ENCODE measurements at places on chromosomes 1 and 21. TPM values are rescaled to one million over a fixed set of nuclear protein-coding genes. Genes with fewer than 3 reads are reported as not detected.

The SLC22A15 gene
- 4.5 TPM for total RNA-seq

The CD160 gene
- not detected for total RNA-seq

The CAMK1G gene
- not detected for total RNA-seq

The SVBP gene
- 36.5 TPM for total RNA-seq

The CLCNKA gene
- total RNA-seq, result not detected

The PAQR7 gene
- 11.6 TPM for total RNA-seq

DNA sequence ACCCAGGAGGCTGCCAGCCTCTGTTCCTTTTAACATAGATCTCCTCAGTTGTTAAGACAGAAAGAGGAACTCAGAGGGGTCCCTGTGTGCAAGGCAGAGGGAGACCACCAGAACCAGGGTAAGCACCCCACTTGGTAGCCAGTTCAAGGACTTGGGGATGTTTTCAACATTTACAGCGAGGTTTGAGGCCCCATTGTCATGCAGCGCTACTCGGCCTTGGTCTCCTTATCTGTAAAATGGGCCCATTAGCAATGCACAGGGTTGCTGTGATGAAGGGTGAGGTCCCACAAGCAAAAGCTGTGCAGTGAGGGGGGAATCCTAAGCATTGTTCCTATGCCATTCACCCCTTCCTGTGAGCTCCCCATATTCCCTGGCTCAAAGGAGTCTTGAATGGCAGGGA is 4.2 kb downstream of the SIM2 start:
- peaks cover 5% of the 10 kb centered on the region for H3K36me3 ChIP-seq
- peaks cover 70% of the 10 kb centered on the region for H3K27me3 ChIP-seq
- no peak for DNase-seq
- no peak overlapping the region for H3K4me3 ChIP-seq
- peaks cover 43% of the 10 kb centered on the region for H3K4me1 ChIP-seq
- H3K27ac ChIP-seq, result no peak overlapping the region

DNA sequence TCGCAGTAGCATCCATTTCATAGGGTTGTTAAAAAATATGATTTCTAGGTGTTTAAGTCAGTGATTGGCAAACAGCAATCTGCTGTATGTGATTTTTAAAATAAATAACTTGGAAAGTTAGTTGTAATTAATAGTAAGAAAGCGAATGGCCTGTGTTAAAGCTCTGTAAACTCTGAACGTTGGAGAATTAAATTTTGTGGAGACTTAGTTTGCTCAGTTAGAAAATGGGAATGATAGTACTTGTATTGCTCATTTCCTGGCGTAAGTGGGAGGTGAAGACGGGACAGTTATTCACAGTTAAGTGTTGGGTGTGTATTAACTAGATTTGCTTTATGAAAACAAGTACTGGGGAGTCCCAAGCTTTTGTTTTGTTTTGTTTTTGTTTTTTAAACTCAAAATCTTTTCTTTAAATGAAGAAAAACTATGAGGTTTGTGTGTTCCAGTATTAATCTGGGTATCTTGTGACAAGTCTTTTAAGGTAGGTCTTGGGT is 995 bp downstream of the CACYBP start:
- H3K36me3 ChIP-seq, result peaks cover 4% of the 10 kb centered on the region
- no peak overlapping the region for H3K4me3 ChIP-seq
- no peaks in the 10 kb centered on the region for H3K27me3 ChIP-seq

GRCh38 chr1:167524651-167525050 is 6.3 kb upstream of the CD247 start:
- peaks cover 67% of the 10 kb centered on the region for H3K27me3 ChIP-seq
- peak; percentile 25 for DNase-seq
- H3K4me1 ChIP-seq, result no peaks in the 10 kb centered on the region
- H3K36me3 ChIP-seq, result no peaks in the 10 kb centered on the region

- no peak for DNase-seq
- H3K36me3 ChIP-seq, result no peaks in the 10 kb centered on the region
- H3K4me1 ChIP-seq, result no peaks in the 10 kb centered on the region
- H3K4me3 ChIP-seq, result no peak overlapping the region
- no peak overlapping the region for H3K27ac ChIP-seq
- no peaks in the 10 kb centered on the region for H3K27me3 ChIP-seq
Measured at GRCh38 chr21:30842990-30843389, 13.4 kb upstream of the KRTAP7-1 start.

GRCh38 chr1:234589854-234590620 is 19.9 kb downstream of the IRF2BP2 start:
- H3K4me1 ChIP-seq, result peaks cover 31% of the 10 kb centered on the region
- H3K4me3 ChIP-seq, result no peak overlapping the region
- no peaks in the 10 kb centered on the region for H3K27me3 ChIP-seq

GRCh38 chr1:172343240-172344160 is 77.0 kb upstream of the C1orf105 start:
- no peaks in the 10 kb centered on the region for H3K27me3 ChIP-seq
- H3K36me3 ChIP-seq, result peaks cover 7% of the 10 kb centered on the region
- DNase-seq, result no peak
- H3K4me3 ChIP-seq, result peak overlapping the region; percentile 58
- peaks cover 64% of the 10 kb centered on the region for H3K4me1 ChIP-seq

DNA sequence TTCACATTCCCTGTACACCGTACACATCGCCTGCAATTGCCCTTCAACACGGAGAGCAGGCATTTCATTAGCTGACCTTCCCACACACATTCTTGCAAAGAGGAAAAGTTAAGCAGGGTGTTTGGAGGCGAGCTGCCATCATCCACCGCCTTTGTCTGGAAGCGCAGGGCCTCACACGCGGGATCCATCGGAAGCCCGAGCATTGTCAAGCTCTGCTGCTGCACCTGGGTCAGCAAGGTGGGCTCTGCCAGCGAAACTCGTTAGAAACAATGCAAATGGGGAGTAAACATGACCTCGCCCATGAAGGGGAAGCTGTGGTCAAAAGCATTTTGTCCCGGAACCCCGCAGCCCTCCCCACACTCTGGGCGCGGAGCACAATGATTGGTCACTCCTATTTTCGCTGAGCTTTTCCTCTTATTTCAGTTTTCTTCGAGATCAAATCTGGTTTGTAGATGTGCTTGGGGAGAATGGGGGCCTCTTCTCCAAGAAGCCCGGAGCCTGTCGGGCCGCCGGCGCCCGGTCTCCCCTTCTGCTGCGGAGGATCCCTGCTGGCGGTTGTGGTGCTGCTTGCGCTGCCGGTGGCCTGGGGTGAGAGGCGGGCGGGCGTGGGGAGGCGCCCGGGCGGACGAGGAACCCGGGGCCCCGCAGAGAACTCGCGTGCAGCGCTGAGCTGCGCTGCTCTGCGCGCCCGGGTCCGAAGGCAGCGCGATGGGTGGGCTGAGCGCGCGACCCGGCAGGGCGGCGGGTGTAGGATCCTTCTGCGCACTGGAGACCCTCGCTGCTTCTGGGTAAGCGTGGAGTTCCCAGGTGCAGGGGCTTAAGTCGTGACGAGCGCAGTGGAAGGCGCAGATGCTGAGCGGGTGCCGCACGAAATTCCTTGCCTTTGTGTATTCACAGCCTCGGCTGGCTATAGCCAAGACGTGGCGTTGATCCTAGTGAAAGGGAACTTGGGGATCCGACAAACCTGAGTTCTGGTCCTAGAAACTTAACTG is at the start of gene CR1:
TSS of gene CR1 (plus strand) at position 357 of the 992 bp plus-strand sequence. CDS start at position 468, 111 bp downstream.
- no peak for DNase-seq
- peaks cover 4% of the 10 kb centered on the region for H3K4me1 ChIP-seq
- H3K4me3 ChIP-seq, result peak within 1 kb of the TSS; percentile 54
- peaks cover 31% of the 10 kb centered on the region for H3K27me3 ChIP-seq

- peaks cover 25% of the 10 kb centered on the region for H3K4me1 ChIP-seq
- peaks cover 8% of the 10 kb centered on the region for H3K36me3 ChIP-seq
- DNase-seq, result peak; percentile 51
- no peaks in the 10 kb centered on the region for H3K27me3 ChIP-seq
Measured at GRCh38 chr1:7402548-7402850, 368.6 kb upstream of the VAMP3 start.

GRCh38 chr1:116919802-116920201 is 10.1 kb downstream of the PTGFRN start:
- no peak overlapping the region for H3K4me3 ChIP-seq
- H3K27ac ChIP-seq, result no peak overlapping the region
- H3K36me3 ChIP-seq, result no peaks in the 10 kb centered on the region
- peaks cover 4% of the 10 kb centered on the region for H3K4me1 ChIP-seq
- no peaks in the 10 kb centered on the region for H3K27me3 ChIP-seq
- DNase-seq, result no peak

DNA sequence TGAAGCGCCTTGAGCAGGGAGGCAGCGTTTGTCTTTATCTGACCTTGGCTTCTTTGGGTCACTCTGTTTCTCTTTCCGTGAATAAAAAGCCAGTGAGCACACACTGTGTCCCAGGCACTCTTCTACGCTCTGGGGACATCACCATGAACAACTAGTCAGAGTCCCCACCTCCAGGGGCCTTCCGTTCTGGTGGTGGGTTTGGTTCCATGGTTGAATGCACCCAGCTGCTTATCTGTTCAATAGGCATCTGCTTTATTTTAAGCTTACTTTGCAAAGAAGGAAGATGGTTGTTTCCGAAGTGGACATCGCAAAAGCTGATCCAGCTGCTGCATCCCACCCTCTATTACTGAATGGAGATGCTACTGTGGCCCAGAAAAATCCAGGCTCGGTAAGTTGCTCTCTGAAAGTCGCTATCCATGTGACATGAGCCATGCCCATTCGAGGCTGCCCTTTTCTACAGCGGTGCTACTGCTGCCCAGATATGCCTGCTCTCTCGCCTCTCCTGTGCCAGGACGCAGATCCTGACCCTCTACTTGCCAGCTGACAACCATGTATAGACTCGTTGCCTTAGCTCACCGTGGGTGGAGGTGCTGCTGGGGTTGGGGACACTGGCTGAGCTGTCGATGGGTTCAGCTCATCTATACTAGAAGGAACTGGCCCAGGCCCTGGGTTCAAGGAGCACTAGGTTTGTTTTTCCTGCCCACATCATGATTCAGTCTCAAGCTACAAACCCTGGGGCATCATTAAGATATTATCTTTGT is 5.9 kb downstream of the MX1 start:
- no peaks in the 10 kb centered on the region for H3K4me1 ChIP-seq
- peak; percentile 54 for DNase-seq
- no peaks in the 10 kb centered on the region for H3K36me3 ChIP-seq
- H3K27me3 ChIP-seq, result peaks cover 5% of the 10 kb centered on the region

DNA sequence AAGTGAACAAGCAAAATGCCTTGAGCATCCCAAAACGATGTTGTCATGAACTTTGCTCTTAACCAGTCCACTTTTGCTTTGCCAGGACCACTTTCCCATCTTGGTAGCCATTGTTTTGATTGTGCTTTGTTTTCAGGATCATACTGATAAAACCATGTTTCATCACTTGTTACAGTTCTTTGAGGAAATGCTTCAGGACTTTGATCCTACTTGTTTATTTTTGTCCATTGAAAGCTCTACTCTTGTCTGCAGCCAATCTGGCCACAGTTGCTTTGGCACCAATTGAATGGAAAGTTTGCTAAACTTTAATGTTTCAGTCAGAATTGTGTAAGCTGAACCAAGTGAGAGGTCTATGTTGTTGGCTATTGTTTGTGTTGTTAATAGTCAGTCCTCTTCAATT is 12.8 kb downstream of the PLPPR4 start:
- peaks cover 5% of the 10 kb centered on the region for H3K27me3 ChIP-seq
- H3K27ac ChIP-seq, result no peak overlapping the region
- H3K36me3 ChIP-seq, result no peaks in the 10 kb centered on the region
- no peaks in the 10 kb centered on the region for H3K4me1 ChIP-seq
- DNase-seq, result no peak

GRCh38 chr1:51044199-51044598 is 57.8 kb upstream of the C1orf185 start:
- no peak overlapping the region for H3K4me3 ChIP-seq
- no peak for DNase-seq
- H3K27ac ChIP-seq, result no peak overlapping the region
- no peaks in the 10 kb centered on the region for H3K4me1 ChIP-seq
- H3K27me3 ChIP-seq, result peaks cover 48% of the 10 kb centered on the region

GRCh38 chr1:241550318-241550717 is 18.1 kb downstream of the KMO start:
- DNase-seq, result no peak
- H3K4me3 ChIP-seq, result no peak overlapping the region
- no peaks in the 10 kb centered on the region for H3K4me1 ChIP-seq
- H3K27ac ChIP-seq, result no peak overlapping the region
- H3K36me3 ChIP-seq, result no peaks in the 10 kb centered on the region
- H3K27me3 ChIP-seq, result peaks cover 46% of the 10 kb centered on the region

DNA sequence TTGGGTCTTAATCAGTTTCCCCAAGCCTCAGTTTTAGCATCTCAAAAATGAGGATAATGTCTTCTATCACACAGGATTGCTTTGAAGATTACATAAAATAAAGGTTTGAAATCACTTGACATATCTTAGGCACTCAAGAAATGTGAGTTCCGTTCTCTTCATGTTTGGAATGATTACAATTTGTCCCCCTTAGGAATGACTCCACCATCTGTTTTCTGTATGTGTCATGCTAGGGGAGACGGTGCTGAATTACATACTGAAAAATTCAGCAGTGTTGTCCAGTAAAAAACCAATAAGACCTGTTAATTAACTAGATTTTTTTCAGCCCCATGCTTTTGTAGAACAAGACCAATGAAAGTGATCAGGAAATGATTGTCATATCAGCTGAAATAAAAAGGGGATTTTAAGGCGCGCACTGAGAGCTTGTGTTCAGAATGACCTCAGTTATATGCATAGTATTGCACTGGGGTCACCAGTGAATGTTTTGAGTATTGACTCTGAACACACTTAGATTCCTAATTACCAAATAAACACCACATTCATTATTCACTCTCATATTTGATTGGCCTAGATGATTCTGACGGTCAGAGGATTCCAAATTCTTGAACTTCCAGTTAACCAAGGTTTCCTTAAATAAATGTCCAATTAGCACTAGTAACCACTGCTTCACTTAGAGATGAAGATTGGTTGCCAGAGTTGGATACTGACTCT is 114.5 kb upstream of the KCNK2 start:
- no peak overlapping the region for H3K27ac ChIP-seq
- no peak for DNase-seq
- no peaks in the 10 kb centered on the region for H3K36me3 ChIP-seq
- H3K4me1 ChIP-seq, result peaks cover 10% of the 10 kb centered on the region
- H3K27me3 ChIP-seq, result no peaks in the 10 kb centered on the region

DNA sequence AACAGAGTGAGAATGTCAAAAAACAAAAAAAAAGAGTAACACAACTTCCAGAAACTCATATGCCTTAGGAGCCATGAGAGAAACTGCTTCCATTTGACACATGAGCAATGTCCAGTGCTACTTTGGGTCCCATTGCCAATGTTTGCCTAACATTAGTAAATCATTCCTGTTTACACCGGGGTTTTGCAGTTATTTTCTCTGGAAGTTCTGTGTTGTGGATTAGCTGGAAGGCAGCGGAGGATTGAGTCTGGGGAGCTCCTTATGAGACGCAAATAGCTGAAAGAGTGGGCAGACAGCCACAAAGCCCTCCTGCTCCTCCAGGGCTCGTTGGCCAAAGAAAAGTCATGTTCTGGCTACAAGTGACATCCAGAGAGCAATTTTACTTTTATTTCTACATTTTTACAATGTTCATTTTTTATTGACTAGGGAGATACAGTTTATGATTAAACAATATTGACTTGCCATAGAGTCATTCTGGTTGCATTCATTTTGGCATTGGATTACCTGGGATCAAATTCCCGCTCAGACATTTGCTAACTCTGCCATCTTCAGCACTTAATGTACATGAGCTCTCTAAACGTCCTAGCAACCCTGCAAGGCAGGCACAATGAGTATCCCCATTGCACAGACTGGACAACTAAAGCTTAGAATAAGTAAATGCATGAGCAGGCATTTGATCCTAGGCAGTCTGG is 66.4 kb upstream of the GALNT2 start:
- no peak overlapping the region for H3K27ac ChIP-seq
- DNase-seq, result no peak

GRCh38 chr1:247535402-247535801 is 838 bp downstream of the OR2C3 start:
- no peaks in the 10 kb centered on the region for H3K36me3 ChIP-seq
- H3K27ac ChIP-seq, result no peak overlapping the region

- H3K4me3 ChIP-seq, result no peak overlapping the region
- peaks cover 25% of the 10 kb centered on the region for H3K4me1 ChIP-seq
- no peak for DNase-seq
- peaks cover 12% of the 10 kb centered on the region for H3K27me3 ChIP-seq
Measured at GRCh38 chr1:209103092-209103491, 480.4 kb upstream of the CAMK1G start.
